OCI-M1 (cell line): ENCODE measurements at places on chromosomes 3 and 15.

DNA sequence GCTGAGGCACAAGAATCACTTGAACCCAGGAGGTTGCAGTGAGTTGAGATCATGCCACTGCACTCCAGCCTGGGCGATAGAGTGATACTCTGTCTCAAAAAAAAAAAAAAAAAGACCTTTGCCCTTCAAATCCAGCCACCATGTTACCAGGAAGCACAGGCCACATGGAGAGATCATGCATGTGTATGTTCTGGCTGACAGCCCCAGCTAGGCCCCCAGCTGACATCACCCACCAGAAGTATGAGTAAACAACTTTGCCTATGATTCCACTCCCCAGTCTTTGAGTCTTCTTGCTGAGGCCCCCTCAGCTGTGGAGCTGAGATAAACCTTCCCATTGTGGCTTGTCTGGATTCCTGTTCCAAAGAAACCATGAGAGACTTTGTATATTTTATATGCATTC is 3.3 kb upstream of the ARIH2 start:
- DNase-seq: peak; percentile 26

DNA sequence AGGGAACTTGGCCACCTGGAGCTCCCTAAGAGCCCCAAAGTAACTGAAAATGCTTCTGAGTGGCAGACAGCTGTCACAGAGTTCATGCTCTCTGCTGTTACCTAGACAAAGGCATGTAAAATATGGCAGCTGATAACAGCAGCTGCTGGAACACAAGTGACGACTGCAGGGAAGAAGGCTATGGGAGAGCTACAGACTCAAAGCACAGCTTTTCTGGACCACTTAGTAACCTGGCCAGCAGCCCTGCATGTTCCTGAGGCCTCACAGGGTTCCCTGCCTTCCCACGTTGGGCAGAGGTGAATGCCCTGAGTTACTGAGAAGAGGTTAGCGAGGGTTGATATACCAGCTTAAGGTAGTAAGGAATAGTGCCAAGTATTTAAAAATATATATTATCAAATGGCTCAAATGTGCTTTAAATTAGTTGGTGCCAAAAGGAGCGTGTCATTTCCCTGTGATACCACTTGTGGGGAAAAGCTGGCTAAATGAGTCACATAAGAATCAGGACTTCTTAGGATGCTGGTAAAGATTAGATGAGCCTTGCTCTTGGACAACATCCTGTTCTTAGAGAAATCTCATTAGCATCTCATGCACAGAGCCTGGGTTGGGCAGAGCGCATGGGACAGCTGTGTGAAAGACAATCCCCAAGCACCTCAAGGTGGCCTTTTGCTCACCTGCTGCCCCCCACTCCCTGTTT is 76.4 kb upstream of the SCN5A start:
- peak; percentile 49 for DNase-seq

DNA sequence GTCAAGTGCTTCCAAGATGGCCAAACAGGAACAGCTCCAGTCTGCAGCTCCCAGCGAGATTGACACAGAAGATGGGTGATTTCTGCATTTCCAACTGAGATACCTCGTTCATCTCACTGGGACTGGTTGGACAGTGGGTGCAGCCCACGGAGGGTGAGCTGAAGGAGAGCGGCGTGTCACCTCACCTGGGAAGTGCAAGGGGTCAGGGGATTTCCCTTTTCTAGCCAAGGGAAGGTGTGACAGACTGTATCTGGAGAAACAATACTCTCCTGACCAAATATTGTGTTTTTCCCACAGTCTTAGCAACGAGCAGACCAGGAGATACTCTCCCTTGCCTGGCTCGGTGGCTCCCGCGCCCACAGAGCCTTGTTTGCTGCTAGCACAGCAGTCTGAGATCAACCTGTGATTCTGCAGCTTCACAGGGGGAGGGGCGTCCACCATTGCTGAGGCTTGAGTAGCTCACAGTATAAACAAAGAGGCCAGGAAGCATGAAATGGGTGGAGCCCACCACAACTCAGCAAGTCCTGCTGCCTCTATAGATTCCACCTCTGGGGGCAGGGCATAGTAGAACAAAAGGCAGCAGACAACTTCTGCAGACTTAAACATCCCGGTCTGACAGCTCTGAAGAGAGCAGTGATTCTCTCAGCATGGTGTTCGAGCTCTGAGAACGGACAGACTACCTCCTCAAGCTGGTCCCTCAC is 293.5 kb upstream of the SUCLG2 start:
- DNase-seq: peak; percentile 10

DNA sequence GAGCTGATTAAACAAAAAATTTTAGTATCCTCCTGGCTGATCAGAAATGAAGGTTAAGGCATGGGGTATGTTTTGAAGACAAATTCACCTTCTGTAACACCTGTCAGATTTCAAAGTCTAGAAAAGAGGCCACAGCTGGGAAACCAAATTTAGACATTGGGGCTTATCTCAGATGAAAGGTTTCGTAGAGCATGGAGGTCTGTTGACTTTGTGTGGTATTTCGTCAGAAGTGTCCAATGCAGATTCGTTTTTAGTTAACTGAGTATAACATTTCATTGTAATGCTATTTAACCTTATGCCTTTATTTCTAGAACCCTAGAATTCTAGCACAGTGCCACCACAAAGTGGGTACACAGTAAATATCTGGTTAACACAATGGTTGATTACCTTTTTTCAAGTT is 61.7 kb downstream of the FNDC3B start:
- no peak for DNase-seq

- no peak for DNase-seq
Measured at GRCh38 chr3:181431748-181432147, 280.0 kb upstream of the SOX2 start.

- no peak for DNase-seq
Measured at GRCh38 chr15:66752078-66752477, 50.0 kb downstream of the SMAD6 start.

DNA sequence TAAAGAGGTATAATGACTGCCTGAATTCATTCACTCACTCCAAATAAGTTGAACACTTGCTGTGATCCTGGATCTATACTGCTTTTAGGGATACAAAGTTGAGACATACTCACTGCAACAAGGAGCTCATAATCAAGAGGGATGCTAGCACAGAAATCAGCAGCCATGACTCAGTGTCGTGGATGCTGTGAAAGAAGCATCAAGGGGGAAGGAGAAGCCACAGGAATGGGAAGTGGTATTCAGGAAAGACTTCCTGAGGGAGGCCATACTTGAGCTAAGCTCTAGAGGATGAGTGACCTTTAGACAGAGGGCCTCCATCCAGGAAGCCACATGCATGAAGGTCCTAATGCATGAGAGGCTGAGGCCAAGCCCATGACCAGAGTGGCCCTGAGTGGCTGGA is 245.7 kb upstream of the RORA start:
- no peak for DNase-seq

GRCh38 chr15:67945951-67946700 is 106.3 kb upstream of the RNU6-1 start:
- DNase-seq: no peak

GRCh38 chr15:87757084-87757483 is 499.5 kb downstream of the NTRK3 start:
- DNase-seq: no peak

DNA sequence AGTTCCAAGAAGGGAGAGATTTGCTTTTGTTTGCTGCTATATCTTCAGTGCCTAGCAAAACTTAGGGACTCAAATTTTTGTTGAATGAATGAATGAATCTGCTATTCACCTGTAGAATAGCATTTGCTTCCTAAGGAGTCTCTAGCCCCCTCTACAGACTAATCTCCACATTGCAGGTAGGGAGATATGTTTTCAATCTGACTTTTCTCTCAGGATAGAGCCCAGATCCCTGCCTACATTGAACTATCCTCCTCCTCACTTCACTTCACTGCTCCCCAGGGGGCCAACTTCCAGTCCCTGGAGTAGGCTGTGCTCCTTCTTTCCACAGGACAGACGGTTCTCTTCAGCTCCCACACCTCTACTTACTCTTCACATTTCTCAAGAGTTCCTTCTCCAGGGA is 81.9 kb upstream of the PTX3 start:
- DNase-seq: peak; percentile 54

- no peak for DNase-seq
Measured at GRCh38 chr3:119085070-119085439, 50.4 kb upstream of the IGSF11 start.

GRCh38 chr3:34256021-34256420 is 457.6 kb downstream of the PDCD6IP start:
- no peak for DNase-seq

- DNase-seq: no peak
Measured at GRCh38 chr15:63948436-63948835, 97.8 kb downstream of the DAPK2 start.

DNA sequence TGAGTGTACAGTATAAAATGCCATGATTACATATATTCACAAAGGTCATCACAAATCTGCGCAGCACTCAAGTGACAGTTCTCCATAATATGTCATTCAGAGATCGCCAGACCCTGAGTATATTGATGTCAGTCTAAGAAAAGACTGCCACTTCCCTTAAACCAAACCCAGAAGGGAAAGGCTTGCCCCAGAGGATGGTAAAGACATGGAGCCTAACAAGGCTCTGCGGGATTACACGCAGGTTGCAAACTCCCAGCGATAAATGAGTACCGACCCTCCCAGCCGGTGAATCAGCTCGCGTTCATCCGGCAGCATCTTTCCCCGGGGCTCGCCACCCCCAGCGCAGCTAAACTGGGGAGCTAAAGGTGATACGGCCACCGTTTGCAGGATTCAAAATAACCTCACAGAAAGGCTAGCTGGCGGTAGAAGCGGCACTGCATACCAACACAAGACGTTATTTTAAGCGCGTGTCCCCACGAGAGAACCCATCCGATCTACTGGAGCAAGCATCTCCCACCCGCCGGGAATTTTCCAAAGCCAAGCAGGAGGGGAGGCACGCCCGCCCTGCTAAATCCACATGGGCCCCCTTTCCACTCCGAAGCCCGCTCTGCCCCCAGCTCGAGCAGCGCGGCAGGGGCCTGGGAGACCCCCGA is 643 bp downstream of the MYO5A start:
- no peak for DNase-seq

GRCh38 chr3:126486360-126486847 is 10.7 kb upstream of the ZXDC start:
- DNase-seq: no peak

- no peak for DNase-seq
Measured at GRCh38 chr3:147472846-147473245, 63.7 kb downstream of the ZIC1 start.

GRCh38 chr3:186965141-186965879 is 35.0 kb downstream of the ST6GAL1 start:
- DNase-seq: no peak

DNA sequence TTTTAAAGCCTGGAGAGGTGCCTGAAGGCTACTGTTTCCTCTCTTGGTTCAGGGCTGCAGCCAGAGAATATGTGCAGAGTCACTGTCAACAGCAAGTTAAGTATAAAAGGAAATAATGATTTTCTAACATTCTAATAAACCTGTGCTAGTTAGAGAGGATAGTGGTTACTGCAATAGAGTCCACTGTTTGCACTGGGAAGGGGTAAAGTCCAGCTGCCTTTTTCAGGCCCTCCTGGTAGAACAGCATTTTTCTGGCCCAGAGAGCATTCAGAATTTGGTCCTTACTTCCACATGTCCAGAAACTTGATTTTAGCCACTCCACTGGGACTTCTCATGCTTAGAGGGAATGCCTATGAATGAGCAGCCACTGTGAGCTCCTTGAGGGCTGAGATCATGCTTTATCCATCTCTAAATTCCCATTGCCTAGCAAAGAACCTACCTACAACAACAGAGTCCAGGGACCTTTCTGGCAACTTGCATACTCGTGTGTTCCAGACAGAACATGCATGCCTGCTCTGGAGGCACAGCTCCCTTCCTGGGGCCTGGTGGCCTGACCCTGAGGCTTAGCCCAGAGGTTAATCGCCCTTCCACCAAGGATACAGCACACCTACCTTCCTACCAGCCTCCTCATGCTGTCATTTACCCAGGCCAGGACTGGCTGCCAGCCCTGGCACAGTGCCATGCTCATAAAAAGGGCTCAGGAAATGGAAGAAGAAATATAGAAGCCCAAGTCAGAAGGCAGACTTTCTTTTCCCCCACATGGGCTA is 50.3 kb upstream of the ATP13A3 start:
- DNase-seq: no peak

DNA sequence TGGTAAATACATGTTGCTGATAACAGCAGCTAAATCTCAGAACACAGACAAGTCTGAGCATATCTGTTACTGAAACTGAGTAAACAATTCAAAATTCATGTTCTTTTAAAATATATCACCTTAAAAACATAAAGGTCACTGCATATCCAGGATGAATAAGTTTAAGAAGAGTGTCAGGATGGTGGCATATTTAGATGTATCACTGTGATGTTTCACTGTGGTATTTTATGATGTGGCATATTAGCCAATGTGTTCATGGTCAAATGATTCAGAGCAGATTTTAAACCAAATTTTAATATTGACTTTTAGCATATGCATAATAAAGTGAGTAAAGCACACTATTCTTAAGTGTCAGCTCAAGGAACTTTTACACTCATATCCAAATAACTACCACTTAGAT is 346.4 kb upstream of the DPPA4 start:
- no peak for DNase-seq

- no peak for DNase-seq
Measured at GRCh38 chr15:69467636-69468035, 15.0 kb downstream of the RPLP1 start.

GRCh38 chr3:161107311-161107710 is 2.2 kb upstream of the B3GALNT1 start:
- no peak for DNase-seq

DNA sequence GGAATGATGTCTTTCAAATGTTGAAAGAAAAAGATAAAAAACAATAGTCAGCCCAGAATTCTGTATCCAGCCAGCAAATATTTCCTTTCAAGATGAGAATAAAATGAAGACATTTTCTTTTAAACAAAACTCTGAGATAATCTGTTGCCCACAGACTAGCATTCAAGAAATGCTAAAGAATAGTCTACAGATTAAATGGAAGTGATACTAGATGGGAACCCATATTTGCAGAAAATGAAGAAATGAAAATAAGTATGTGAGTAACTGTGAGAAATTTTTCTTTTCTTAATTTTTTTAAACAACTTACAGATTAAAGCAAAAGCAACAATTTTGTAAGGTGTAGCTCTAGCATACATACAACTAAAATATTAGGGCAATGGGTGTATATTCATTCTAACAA is 469.8 kb downstream of the IGSF11 start:
- no peak for DNase-seq

- no peak for DNase-seq
Measured at GRCh38 chr3:30343861-30344260, 262.5 kb upstream of the TGFBR2 start.

- no peak for DNase-seq
Measured at GRCh38 chr3:172199850-172200369, 160.5 kb downstream of the FNDC3B start.

DNA sequence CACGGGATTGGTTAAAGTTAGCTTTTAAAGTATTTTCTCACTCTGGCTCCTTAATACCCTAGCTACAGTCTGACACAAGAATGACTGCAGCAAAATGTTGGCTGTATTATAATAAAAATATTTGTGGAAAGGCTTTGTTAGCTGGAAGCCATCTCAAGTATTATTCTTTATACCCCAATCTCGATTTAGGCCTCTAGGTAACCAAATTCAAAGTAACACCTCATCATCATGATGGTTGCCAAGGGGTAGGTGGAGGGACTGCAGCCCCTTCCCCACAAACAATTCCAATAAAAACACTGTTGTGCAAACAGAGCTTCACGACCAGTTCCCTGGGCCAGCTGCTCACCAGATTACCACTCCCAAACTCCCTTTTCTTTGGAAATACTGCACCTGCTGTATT is 759 bp upstream of the GMPS start:
- no peak for DNase-seq

GRCh38 chr15:81751256-81751655 is 294.6 kb downstream of the MEX3B start:
- DNase-seq: no peak
